ENCODE measurements at places on chromosomes 6 and 20.

GRCh38 chr6:9520417-9521151, 894.3 kb downstream of the TFAP2A start:
- no peaks in the 10 kb centered on the region for H3K27me3 ChIP-seq
- no peak overlapping the region for H3K27ac ChIP-seq
- no peak for DNase-seq
- H3K4me1 ChIP-seq = no peaks in the 10 kb centered on the region

- no peak overlapping the region for H3K27ac ChIP-seq
- DNase-seq = no peak
- no peaks in the 10 kb centered on the region for H3K36me3 ChIP-seq
- no peaks in the 10 kb centered on the region for H3K4me1 ChIP-seq
- H3K27me3 ChIP-seq = no peaks in the 10 kb centered on the region
These were observed 65.0 kb upstream of the XRN2 start for GRCh38 chr20:21237956-21238799.

GRCh38 chr20:62735331-62735821, 26.7 kb downstream of the NTSR1 start:
- H3K36me3 ChIP-seq = no peaks in the 10 kb centered on the region
- no peaks in the 10 kb centered on the region for H3K4me1 ChIP-seq
- H3K27ac ChIP-seq = no peak overlapping the region
- no peaks in the 10 kb centered on the region for H3K27me3 ChIP-seq

GRCh38 chr6:170210026-170210390, 80.9 kb downstream of the DLL1 start:
- no peak overlapping the region for H3K4me3 ChIP-seq
- no peaks in the 10 kb centered on the region for H3K4me1 ChIP-seq
- no peaks in the 10 kb centered on the region for H3K27me3 ChIP-seq
- H3K27ac ChIP-seq = no peak overlapping the region
- DNase-seq = peak; percentile 19

GRCh38 chr20:6866741-6867140, 99.3 kb downstream of the BMP2 start:
- no peaks in the 10 kb centered on the region for H3K27me3 ChIP-seq
- H3K27ac ChIP-seq = no peak overlapping the region
- H3K4me3 ChIP-seq = no peak overlapping the region
- no peaks in the 10 kb centered on the region for H3K36me3 ChIP-seq

- H3K27me3 ChIP-seq = no peaks in the 10 kb centered on the region
- no peaks in the 10 kb centered on the region for H3K4me1 ChIP-seq
- H3K4me3 ChIP-seq = no peak overlapping the region
- no peak for DNase-seq
- H3K27ac ChIP-seq = no peak overlapping the region
These were observed 246.7 kb downstream of the ALDH8A1 start for GRCh38 chr6:134703206-134703605.
